GM23338 (cell line): ENCODE measurements at places on chromosomes 5 and 9.

GRCh38 chr5:36521838-36522745 is 84.3 kb upstream of the SLC1A3 start:
- no peak for DNase-seq

DNA sequence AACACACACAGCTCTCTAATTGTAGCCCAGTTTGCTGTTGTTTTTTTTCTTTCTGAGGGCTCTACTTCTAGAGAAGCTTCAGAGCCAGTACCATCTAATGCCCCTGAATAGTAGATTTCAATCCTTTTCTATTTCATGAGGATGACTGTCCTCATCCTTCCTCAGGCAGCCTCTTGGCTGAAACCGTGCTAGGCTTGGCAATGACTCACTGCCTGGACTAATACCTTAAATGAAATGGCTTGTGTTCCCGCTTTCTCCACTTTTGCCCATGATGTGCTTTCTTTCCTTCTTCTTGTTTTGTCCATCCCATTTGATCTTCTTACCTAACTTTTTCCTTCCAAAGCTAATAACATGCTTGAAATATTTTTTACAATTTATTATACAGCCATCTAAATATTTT is 80.1 kb downstream of the ITGA1 start:
- no peak for DNase-seq

DNA sequence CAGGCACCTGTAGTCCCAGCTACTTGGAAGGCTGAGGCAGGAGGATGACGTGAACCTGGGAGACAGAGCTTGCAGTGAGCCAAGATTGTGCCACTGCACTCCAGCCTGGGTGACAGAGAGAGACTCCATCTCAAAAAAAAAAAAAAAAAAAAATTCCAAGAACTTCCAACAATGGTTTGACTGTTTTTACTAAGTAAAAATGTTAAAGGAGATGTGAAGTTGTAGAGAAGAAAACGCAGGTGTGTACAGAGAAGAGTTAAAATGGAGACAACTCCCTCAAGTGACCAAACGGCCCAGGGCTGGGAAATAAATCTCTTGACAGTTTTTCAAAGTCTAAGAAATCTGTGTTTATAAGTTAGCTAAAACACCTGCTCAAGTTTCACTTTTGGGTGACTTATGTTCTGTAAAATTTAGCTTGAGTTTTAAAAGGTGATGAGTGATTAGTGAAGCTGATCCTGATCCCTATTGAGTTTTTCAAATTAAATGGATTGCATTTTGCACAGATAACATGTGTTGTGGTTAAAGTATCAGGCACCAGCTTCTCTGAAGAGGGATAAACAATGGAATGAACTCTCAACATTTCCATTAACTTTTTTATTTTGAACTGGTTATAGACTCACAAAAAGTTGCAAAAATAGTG is 255.2 kb upstream of the CD180 start:
- DNase-seq = no peak

DNA sequence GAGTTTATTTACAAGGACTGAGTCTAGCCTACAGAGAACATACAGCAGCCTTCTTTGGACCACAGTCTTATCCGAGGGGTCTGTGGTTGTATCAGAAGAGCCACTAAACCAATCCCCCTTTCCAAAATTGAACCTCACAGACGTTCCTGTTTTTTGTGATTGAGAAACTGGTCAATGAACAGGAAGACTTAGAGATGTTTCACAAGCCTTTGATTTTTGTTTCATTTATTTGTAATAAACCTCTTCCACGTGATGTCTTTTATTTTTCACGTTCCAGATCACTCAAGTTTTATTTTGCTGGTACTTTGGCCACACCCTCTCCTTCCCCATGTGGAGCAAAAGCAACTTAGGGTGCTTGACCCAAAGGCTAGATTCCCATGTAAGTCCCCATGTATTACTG is 16.1 kb downstream of the CCT5 start:
- DNase-seq = no peak

GRCh38 chr9:4365055-4365454 is 65.2 kb upstream of the GLIS3 start:
- DNase-seq = no peak

GRCh38 chr5:77550406-77550805 is 58.3 kb upstream of the WDR41 start:
- no peak for DNase-seq

DNA sequence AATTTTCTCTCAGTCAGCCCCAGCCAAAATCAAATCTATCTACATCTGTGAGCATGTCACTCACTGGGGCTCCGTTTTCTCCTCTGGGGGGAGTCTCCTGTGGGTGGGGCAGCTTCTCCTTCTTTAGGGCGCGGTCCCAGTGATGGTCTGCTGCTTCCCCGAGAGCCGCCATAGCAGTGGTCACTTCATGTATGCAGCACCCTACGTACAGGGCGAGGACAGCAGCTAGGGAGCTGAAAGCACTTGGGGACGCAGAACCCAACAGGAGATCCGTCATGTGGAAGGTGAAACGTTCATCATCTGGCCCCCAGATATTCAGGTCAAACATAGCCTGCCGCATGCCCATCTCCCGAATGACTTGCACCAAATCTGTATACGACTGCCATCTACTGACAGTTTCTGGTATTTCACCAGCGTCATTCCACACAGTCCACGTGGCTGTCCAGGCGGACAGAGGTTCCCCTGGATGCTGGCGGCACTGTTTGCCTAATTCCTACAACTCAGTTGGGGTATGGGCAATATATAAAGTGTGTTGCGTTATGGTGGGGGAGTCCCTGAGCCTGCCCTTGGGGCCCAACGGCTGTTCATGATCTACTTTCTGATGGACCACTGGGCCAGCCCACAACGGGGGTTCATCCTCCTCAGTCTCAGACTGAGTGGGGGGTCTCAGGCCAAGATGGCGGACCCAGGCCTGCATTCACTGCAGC is 795.0 kb downstream of the EFNA5 start:
- DNase-seq = peak; percentile 62

DNA sequence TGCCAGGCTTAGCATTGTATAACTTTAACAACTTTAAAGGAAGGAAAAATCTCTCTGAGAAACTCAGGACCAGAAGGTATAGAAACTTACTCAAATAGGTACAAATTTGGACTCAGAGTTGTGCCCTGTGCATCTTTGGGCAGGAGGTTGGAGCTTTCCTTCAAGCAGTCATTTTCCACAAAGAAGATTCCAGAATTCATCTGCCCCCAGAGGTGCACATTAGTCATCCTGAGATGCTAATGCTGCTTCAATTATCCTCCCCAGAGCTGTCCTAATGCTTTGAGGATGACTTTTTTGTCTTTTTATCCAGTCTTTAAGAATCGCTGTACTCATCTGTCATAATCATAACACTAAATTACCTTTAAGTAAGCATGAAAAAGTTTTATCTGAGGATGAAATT is 243.0 kb upstream of the WWC1 start:
- no peak for DNase-seq

DNA sequence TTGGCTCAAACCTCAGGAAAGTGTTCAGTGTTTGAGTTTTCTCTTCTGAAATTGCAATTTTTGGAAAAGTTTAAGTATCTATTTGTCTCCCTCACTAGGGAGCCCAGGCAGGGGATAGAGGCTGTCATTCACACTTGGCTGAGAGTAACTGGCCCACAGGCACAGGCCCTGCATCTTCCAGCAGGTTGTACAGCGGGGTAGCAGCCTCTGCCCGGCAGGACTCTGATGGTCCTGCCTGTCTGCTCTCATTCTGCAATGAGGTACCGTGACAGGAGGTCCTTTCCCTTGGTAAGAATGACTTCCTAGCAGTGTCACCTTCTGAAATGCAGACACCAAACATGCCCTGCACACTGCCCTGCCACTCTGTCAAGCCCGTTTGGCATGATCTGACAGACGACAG is 282.8 kb upstream of the DAP start:
- DNase-seq = no peak

DNA sequence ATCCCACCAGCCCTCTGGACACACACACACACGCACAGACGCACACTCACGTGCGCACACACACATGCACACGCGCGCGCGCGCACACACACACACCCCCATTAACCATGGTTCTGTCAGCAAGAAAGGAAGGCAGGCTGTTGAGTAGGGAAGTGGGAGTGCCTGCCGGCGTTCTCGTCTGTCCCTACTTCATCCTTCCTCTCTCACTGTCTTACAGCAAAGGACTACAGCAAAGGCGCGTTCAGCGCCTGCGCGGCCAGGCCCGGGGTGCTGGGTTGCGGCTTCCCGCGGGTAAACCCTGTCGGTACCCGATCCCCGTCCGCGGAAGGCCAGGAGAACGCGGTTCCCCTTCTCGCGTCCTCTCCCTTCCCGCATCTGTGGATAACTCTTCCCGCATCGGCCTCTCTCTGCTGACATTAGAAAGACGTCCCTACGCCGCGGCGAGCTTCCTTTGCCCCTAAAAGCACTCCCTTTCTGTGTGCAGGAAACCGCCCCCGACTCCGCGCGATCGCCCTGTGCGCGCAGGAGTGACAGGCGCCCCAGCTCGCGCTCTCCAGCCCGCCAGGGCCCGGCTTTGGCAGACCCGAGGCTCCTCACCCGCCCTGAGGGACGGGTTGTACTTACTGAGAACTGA is 219.2 kb downstream of the AGTPBP1 start:
- peak; percentile 77 for DNase-seq

DNA sequence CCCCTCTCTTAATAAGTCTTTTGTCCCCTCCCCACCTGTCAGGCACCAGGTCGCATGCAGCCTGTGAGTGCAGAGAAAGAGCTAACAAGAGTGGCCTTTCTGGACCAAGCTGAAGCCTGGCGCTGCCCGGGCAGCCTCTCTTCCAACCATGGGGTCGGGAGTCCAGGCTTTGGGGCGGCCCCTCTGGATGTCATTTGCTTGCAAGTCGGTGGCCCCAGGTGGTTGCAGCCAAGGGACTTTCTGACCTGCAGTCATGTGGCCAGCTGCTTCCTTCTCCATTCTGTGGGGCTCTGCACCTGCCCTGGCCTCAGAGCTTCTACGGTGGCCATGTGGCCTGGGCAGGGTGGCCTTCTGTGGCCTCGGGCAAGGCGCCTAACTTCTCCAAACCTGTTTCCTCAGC is 159.7 kb downstream of the DAB2IP start:
- no peak for DNase-seq

- DNase-seq = no peak
Observed at GRCh38 chr5:178218827-178219226, 13.8 kb downstream of the PHYKPL start.

GRCh38 chr5:159104759-159105144 is 5.0 kb upstream of the EBF1 start:
- peak; percentile 24 for DNase-seq

DNA sequence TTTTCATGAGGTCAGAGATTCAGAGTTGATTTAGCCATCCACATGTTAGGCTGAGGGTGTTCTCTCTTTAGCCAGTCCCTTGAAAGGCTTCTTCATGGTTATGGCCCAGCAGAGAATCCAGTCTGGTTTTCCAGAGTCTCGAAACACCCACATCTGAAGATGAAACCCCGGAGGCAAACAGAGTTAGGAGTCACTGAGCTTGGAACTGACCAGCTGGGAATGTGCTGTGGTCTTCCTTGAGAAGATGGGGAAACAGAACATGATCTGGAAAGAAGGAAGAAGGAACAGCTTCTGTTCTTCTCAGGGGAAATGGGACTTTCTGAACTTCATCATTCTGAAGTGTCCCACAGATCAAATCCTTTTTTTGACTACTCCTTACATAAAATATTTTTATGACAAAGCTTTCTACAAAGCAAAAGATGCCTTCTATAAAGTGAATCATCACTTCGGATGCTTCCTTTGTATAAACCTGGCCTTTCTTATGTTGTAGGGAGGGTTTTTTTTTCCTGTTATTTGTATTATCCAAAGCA is 45.4 kb downstream of the ZNF618 start:
- DNase-seq = no peak

DNA sequence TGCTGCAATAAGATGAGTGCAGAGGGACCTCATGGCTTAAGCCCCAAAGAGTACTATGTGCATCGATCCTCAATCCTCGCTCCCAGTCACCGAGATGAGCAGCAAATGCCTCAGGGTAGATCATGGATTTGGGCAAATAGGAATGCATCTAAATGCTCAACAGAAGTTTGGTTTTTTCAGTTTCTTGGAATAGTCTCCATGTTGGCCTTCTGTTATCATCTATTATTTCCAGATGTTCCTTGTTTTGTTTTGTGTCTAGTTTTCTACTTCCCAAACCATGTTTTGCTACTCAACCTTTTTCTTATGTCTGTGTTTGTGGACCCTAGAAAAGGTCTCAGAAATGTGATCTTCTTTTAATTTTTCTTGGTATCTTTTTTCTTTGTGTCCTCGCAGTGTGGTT is 43.5 kb upstream of the RASGRF2 start:
- no peak for DNase-seq

DNA sequence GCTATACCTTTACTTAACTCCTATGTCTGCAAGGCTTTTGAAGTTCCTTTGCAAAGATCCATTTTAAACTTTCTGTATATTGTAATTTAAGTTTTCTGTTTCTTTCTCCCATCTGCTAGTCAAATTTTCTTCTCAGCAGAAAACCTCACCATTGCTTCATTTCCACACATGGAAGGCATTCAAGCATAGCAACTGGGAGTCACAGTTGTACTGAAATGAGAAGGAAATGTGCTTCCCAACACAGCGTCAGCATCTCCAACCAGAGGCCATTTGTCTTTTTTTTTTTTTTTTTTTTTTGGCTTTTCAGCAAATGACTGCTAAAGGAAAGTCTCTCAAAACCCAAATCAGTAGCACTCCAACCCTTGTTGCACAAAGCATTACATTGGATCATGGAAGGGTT is 92.5 kb downstream of the RAB3C start:
- no peak for DNase-seq

- no peak for DNase-seq
Observed at GRCh38 chr5:15748266-15748665, 248.3 kb downstream of the FBXL7 start.
